ENCODE measurements at places on chromosomes 1 and 21. TPM values are rescaled to one million over a fixed set of nuclear protein-coding genes. Genes with fewer than 3 reads are reported as not detected.

Gene ZNF683
- total RNA-seq = not detected

Gene RNF186
- not detected for total RNA-seq

Gene ANKRD34A
- total RNA-seq = 1.6 TPM

Gene ADGRB2
- total RNA-seq = 14.2 TPM

Gene OR2G6
- total RNA-seq = not detected

Gene ID3
- 32.4 TPM for total RNA-seq

Gene FLG2
- total RNA-seq = not detected

Measured in fibroblast of villous mesenchyme (primary cell).